HFFc6 (cell line): ENCODE measurements at places on chromosomes 12 and 14.
A peak's percentile ranks its signal among the peaks of the same experiment; 100 is the strongest.

DNA sequence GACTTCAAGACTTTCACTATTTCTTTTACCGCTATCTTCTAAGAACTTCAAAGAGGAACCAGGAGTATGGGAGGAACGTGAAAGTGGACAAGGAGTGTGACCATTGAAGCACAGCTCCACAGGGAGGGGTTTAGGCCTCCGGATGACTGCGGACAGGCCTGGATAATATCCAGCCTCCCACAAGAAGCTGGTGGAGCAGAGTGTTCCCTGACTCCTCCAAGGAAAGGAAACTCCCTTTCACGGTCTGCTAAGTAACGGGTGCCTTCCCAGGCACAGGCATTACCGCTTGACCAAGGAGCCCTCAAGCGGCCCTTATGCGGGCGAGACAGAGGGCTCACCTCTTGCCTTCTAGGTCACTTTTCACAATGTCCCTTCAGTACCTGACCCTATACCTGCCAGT lies 267.0 kb downstream of the RPL10L start:
- H3K27me3 ChIP-seq = peaks cover 2% of the 10 kb centered on the region; the same call in 1 of the 2 replicates
- no peak overlapping the region for H3K4me3 ChIP-seq
- H3K27ac ChIP-seq = no peak overlapping the region
- DNase-seq = no peak
- H3K36me3 ChIP-seq = no peaks in the 10 kb centered on the region

DNA sequence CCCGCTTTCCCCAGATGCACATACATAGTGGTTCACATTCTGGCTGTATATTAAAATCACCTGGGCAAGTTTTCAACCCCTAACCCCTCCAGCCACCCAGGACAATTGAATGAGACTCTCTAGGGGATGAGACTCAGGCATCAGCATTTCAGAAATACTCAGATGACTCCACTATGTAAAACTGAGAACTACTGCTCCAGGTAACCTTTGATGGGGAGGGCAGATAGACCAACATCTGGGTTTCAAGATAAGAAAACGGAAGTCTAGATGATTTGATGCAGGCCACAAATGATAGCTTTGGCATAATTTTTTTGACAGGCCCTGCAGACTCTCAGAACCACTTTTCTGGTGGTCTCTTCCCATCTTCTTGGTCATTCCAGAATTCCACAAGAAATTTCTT lies 341.1 kb downstream of the EMP1 start:
- DNase-seq = no peak
- no peak overlapping the region for H3K27ac ChIP-seq
- no peaks in the 10 kb centered on the region for H3K4me1 ChIP-seq
- no peak overlapping the region for H3K4me3 ChIP-seq
- H3K36me3 ChIP-seq = no peaks in the 10 kb centered on the region
- no peaks in the 10 kb centered on the region for H3K27me3 ChIP-seq

- H3K27me3 ChIP-seq = peaks cover 23% of the 10 kb centered on the region
- no peak overlapping the region for H3K4me3 ChIP-seq
- DNase-seq = no peak
- peaks cover 32% of the 10 kb centered on the region for H3K4me1 ChIP-seq
- no peaks in the 10 kb centered on the region for H3K36me3 ChIP-seq
- no peak overlapping the region for H3K27ac ChIP-seq
These were observed 21.8 kb upstream of the BCDIN3D start for GRCh38 chr12:49864798-49865090.

DNA sequence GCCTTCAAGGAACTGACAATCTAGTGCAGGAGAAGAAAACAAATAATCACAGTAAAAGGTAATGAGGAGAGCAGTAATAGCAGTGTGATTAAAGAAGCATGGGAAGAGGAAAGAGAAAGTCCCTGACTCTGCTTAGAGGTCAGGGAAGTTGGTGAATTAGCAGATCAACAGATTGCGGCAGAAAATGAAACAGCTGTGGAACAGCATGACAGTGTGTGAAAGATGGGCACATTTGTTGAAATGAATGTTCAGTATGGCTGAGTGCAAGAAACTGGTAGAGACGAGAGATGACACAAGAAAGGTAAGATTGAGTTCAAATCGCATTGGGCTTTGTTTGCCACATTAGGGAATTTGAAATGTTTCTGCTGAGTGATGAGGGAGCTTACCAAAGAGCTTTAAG lies 63.7 kb upstream of the RASSF8 start:
- no peaks in the 10 kb centered on the region for H3K4me1 ChIP-seq
- H3K36me3 ChIP-seq = peaks cover 8% of the 10 kb centered on the region; the same call in 1 of the 2 replicates
- DNase-seq = no peak
- H3K27ac ChIP-seq = no peak overlapping the region
- H3K4me3 ChIP-seq = no peak overlapping the region

- H3K27me3 ChIP-seq = no peaks in the 10 kb centered on the region
- no peak within 1 kb of the TSS for H3K4me3 ChIP-seq
- H3K36me3 ChIP-seq = no peaks in the 10 kb centered on the region
- DNase-seq = no peak
- H3K4me1 ChIP-seq = no peaks in the 10 kb centered on the region
- no peak within 1 kb of the TSS for H3K27ac ChIP-seq
These were observed at the start of gene SLCO1C1 for GRCh38 chr12:20695232-20695631. TSS of gene SLCO1C1 (plus strand) at chr12:20695332. CDS start at chr12:20699577, 4,245 bp downstream.

- H3K27me3 ChIP-seq = no peaks in the 10 kb centered on the region; the same call in 1 of the 2 replicates
- no peaks in the 10 kb centered on the region for H3K36me3 ChIP-seq
- H3K27ac ChIP-seq = peak overlapping the region; percentile 87
- peak overlapping the region; percentile 54 for H3K4me3 ChIP-seq
- DNase-seq = peak; percentile 87
- peaks cover 28% of the 10 kb centered on the region for H3K4me1 ChIP-seq
These were observed 43.2 kb downstream of the PLEKHG7 start for GRCh38 chr12:92745856-92746550.

GRCh38 chr12:120181991-120182631 lies 12.4 kb downstream of the GCN1 start:
- H3K36me3 ChIP-seq = peaks cover 57% of the 10 kb centered on the region
- H3K4me3 ChIP-seq = no peak overlapping the region; the same call in 1 of the 2 replicates
- peak overlapping the region; percentile 70 for H3K27ac ChIP-seq
- H3K27me3 ChIP-seq = no peaks in the 10 kb centered on the region; the same call in 1 of the 2 replicates
- H3K4me1 ChIP-seq = peaks cover 31% of the 10 kb centered on the region

DNA sequence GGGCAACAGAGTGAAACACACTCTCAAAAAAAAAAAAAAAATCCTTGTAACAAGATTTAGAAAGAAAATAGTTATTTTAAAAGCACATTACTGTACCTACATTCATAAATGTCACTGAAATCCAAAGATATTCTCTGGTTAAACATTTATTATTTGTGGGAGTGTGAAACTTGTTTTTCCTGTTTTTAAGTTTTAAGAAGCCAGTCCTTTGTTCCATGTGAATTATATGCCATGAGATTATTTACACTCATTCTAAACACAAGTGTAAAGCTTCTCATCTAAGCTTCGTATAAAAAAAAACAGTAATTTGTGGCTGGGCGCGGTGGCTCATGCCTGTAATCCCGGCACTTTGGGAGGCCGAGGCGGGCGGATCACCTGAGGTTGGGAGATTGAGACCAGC lies 15.0 kb downstream of the VCPKMT start:
- H3K4me1 ChIP-seq = peaks cover 12% of the 10 kb centered on the region
- no peak for DNase-seq
- H3K4me3 ChIP-seq = no peak overlapping the region
- H3K27me3 ChIP-seq = no peaks in the 10 kb centered on the region
- no peak overlapping the region for H3K27ac ChIP-seq

GRCh38 chr12:75818863-75819262 lies 212.7 kb downstream of the PHLDA1 start:
- peaks cover 3% of the 10 kb centered on the region; the same call in 1 of the 2 replicates for H3K27me3 ChIP-seq
- peak; percentile 48 for DNase-seq
- H3K27ac ChIP-seq = peak overlapping the region; percentile 49
- 0 out of 2 replicates have a peak, but pooled peaks cover 10% of the 10 kb centered on the region for H3K36me3 ChIP-seq
- H3K4me3 ChIP-seq = no peak overlapping the region; the same call in 1 of the 2 replicates

- no peaks in the 10 kb centered on the region; the same call in none of the 2 replicates for H3K27me3 ChIP-seq
- DNase-seq = no peak
- no peaks in the 10 kb centered on the region for H3K36me3 ChIP-seq
- no peak overlapping the region for H3K4me3 ChIP-seq
These were observed 37.4 kb downstream of the KIF26A start for GRCh38 chr14:104175811-104176210.

GRCh38 chr12:105882404-105882803 lies 256.4 kb downstream of the NUAK1 start:
- H3K4me1 ChIP-seq = peaks cover 12% of the 10 kb centered on the region

- H3K4me1 ChIP-seq = peaks cover 78% of the 10 kb centered on the region
- H3K27ac ChIP-seq = peak overlapping the region; percentile 95
- H3K4me3 ChIP-seq = peak overlapping the region; percentile 71
- peak; percentile 95 for DNase-seq
These were observed 11.5 kb upstream of the KRT80 start for GRCh38 chr12:52203079-52203921.

GRCh38 chr14:88228522-88229236 lies 94.4 kb downstream of the KCNK10 start:
- no peak overlapping the region for H3K4me3 ChIP-seq
- H3K4me1 ChIP-seq = no peaks in the 10 kb centered on the region
- no peak overlapping the region for H3K27ac ChIP-seq
- no peaks in the 10 kb centered on the region for H3K27me3 ChIP-seq
- no peaks in the 10 kb centered on the region for H3K36me3 ChIP-seq

GRCh38 chr12:113512568-113512967 lies 40.9 kb upstream of the LHX5 start:
- H3K4me3 ChIP-seq = no peak overlapping the region
- peaks cover 25% of the 10 kb centered on the region for H3K27me3 ChIP-seq
- H3K36me3 ChIP-seq = no peaks in the 10 kb centered on the region
- no peak overlapping the region for H3K27ac ChIP-seq
- DNase-seq = no peak

- no peaks in the 10 kb centered on the region for H3K36me3 ChIP-seq
- H3K27ac ChIP-seq = no peak overlapping the region
- no peak for DNase-seq
- H3K27me3 ChIP-seq = peaks cover 22% of the 10 kb centered on the region
These were observed 156.1 kb downstream of the ZNF664 start for GRCh38 chr12:124129132-124129531.

GRCh38 chr12:124321556-124322270 lies 26.8 kb downstream of the RFLNA start:
- H3K36me3 ChIP-seq = peaks cover 22% of the 10 kb centered on the region
- no peak overlapping the region; the same call in 1 of the 2 replicates for H3K27ac ChIP-seq
- H3K4me3 ChIP-seq = peak overlapping the region; percentile 17; the same call in 1 of the 2 replicates
- peaks cover 53% of the 10 kb centered on the region for H3K27me3 ChIP-seq

DNA sequence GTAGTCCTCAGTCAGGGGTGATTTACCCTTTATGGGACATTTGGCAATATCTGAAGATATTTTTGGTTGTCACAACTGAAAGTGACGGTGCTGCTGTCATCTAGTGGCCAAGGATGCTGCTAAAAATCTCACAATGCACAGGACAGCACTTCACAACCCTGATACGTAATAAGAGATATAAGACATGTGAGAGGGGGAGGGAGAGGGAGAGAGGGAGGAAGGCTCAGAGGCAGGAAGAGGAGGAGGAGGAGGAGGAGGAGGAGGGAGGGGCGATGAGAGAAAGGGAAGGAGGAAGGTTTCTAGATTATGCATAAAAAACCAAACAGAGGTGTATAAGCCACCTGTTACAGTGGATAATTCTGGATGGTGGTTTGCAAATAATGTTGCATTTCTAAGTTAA lies 14.3 kb downstream of the MYL2 start:
- H3K4me1 ChIP-seq = no peaks in the 10 kb centered on the region; the same call in 1 of the 2 replicates

DNA sequence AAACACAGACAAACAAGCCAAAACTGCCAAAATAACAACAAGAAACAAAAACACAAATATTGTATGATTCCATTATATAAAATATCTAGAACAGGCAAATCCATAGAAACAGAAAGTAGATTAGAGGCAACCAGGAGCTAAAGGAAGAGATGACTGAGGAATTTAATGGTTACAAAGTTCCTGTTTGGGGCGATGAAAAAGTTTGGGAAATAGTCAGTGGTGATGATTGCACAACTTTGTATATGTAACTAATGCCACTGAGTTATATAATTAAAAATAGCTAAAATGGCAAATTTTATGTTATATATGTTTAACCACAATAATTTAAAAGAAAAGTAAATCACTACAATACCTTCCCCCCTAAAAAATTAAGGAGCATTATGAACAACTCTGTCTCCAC lies 24.5 kb downstream of the GNPTAB start:
- DNase-seq = no peak
- peaks cover 15% of the 10 kb centered on the region; the same call in 1 of the 2 replicates for H3K4me1 ChIP-seq
- H3K27ac ChIP-seq = no peak overlapping the region
- peaks cover 5% of the 10 kb centered on the region for H3K36me3 ChIP-seq
- H3K4me3 ChIP-seq = no peak overlapping the region
- no peaks in the 10 kb centered on the region for H3K27me3 ChIP-seq

GRCh38 chr12:63068857-63069442 lies 82.1 kb downstream of the AVPR1A start:
- no peaks in the 10 kb centered on the region for H3K36me3 ChIP-seq
- H3K27me3 ChIP-seq = no peaks in the 10 kb centered on the region
- DNase-seq = peak; percentile 68
- no peak overlapping the region for H3K27ac ChIP-seq
- H3K4me1 ChIP-seq = peaks cover 38% of the 10 kb centered on the region

DNA sequence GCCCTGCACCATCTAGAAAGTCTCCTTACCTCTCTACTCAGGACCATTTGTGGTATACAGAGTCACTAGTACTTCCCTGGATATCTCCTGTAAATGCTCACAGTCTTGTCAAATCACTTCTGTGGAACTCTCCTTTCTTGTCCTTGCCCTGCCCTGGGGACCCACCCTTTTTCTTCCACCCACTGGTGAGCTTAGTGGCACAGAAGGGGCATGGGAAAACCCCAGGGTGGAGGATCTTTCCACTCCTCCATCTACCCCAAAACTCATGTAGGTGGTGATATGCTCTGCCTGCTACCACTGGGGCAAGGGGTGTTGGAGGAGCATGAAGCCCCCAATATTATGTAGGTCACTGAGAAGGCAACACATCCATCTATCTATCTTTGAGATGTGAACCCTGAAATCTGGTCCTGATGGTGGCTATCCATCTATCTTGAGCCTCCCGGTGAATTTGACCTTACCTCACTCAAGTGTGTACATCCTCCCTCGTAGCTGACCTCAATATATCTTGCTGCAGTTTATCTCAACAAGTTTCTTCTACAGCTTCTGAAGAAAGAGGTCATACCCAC lies 943 bp downstream of the TESPA1 start:
- H3K36me3 ChIP-seq = no peaks in the 10 kb centered on the region
- peaks cover 8% of the 10 kb centered on the region for H3K27me3 ChIP-seq
- no peak overlapping the region for H3K27ac ChIP-seq
- no peak overlapping the region for H3K4me3 ChIP-seq

GRCh38 chr14:30532264-30532663 lies 26.7 kb upstream of the G2E3 start:
- no peaks in the 10 kb centered on the region for H3K4me1 ChIP-seq
- no peaks in the 10 kb centered on the region for H3K36me3 ChIP-seq
- peaks cover 1% of the 10 kb centered on the region for H3K27me3 ChIP-seq
- H3K4me3 ChIP-seq = no peak overlapping the region
- H3K27ac ChIP-seq = no peak overlapping the region

- no peaks in the 10 kb centered on the region for H3K36me3 ChIP-seq
- DNase-seq = no peak
- H3K4me3 ChIP-seq = peak within 1 kb of the TSS; percentile 74
- H3K27ac ChIP-seq = no peak within 1 kb of the TSS
- peaks cover 42% of the 10 kb centered on the region for H3K27me3 ChIP-seq
These were observed at the start of gene HVCN1 for GRCh38 chr12:110688446-110689280. TSS of gene HVCN1 (minus strand) at chr12:110689115. CDS start at chr12:110683245, 5,870 bp downstream.

GRCh38 chr14:48398675-48399282 lies 723.4 kb upstream of the MDGA2 start:
- no peak overlapping the region for H3K4me3 ChIP-seq
- H3K36me3 ChIP-seq = no peaks in the 10 kb centered on the region
- DNase-seq = peak; percentile 20
- H3K4me1 ChIP-seq = no peaks in the 10 kb centered on the region
